ENCODE measurements at places on chromosomes 3 and 15.

GRCh38 chr3:6709178-6709577 is 151.7 kb upstream of the GRM7 start:
- no peak for DNase-seq

DNA sequence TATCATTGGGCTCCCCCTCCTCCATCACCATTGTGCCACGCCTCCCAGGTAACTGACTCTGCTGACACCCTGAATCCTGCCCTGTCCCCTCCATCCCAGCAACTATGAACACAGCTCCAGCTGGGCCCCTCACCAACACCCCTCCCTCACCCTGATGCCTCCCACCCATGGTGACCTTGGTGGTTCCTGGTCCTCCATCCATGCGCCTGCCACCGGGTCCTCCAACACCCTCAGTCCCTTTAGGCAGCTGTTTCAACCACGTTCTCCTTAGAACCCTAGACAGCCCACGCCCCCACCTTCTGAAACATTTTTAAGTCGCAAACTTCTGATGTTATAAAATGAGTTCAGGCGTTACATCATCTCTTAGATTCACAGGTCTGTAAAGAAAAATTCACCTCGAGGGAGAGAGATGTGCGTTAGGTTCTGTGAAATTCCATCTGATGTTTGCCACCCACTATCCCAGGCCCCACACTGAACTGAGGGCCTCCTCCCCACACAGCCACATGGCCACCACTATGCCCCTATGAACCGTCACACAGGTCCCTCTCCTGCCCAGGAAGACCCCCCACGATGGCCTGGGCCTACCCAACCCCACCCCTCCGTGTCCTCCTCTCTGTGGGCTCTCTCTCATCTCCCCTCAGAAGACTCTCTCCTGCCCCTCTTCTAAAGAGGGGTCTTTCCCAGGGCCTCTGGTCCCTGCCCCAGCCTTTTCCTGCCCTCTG is 29.8 kb downstream of the PCSK6 start:
- DNase-seq: no peak

- no peak for DNase-seq
Observed at GRCh38 chr3:118101891-118102290, 932.8 kb downstream of the IGSF11 start.

GRCh38 chr15:88818920-88819319 is 15.7 kb downstream of the ACAN start:
- DNase-seq: no peak

DNA sequence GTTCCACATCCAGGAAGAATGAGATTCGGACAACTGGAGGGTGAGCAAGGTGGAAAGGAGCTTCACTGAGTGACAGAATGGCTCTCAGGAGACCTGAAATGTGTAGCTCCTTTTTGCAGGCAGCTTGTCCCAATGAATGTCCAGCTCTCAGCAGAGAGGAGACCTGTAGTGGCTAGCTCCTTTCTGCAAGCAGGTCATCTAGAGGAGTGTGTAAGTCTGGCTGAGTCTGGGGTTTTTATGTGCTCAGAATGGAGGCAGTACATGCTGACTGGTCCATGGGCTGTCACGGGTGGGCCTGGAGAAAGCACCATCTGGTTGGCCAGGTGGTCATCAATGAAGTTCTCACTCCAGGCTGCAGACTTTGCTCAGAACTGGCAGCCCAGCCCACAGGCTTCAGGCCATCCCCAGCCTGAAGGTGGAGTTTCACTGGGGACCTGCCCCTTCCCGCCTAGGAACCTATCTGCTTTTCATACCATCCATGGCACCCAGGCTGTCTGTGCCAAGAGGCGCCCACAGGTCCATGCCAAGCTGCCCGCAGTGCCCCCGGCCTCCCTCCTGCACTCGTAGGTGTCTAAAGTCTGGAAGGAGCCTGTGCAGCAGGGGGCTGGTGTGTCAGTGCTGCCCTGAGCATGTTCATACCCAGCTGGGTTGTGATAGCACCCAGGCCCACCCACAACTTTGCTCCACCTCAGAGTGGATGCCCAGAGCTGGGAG is 276.6 kb downstream of the UBE2E2 start:
- no peak for DNase-seq

- no peak for DNase-seq
Observed at GRCh38 chr15:63764804-63765311, 68.9 kb downstream of the HERC1 start.

GRCh38 chr15:29788433-29789034 is 33.7 kb downstream of the TJP1 start:
- DNase-seq: no peak

GRCh38 chr3:168620854-168621253 is 525.1 kb upstream of the GOLIM4 start:
- DNase-seq: no peak

DNA sequence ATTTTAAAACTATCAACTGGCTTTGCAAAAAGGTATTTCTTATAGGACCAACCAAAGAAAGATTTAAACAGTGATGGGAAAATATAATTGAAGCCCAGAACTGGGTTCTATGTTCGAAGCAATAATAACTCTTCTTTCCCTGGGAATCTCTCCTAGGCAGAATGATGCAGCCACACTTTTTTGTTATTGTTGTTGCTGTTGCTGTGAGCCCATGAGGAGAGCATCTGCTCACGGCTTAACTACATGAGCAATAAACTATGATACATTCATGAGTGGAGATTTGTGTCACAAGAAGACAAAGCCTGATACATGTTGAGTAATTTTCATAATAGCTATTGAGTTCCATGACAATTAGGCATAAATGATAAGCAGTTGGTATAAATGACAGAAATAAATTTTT is 80.5 kb downstream of the CRTC3 start:
- no peak for DNase-seq

Data from thoracic aorta (tissue), 2 donors.